Stomach (tissue), 19 donors: ENCODE measurements at places on chromosomes 1 and 21.

DNA sequence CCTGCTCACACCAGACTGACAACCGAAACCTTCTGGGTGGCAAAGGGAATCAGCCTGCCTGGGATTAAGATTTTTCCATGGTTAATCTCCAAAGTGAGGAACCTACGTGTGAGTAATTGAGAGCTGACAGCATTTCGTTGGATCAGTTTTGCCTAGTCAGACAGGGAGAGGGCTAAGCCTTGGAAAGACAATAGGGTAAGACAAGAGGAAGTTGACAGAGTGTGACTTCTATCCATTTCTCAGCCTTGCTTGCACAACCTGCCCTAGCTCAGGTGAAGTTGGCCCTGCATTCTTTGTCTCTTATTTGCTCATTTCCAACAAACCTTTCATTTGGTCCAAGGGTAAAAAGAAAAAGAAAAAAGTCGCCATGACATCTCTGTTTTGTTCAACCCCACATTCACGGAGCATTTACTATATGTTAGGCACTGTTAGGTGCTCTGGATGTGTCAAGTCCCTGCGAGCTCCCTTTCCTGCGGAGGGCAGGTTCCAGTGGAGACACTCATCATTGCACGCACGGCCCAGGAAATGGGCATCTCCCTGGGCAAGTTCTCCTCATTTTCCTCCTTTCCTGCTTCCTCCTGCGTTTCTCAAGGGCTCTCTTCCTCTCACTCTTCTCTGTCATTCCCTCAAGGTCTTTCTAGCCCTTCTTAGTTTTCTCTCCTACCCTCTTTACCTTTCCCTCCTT, 23.3 kb downstream of the KIRREL1 start:
- DNase-seq: no peak

- DNase-seq: peak; percentile 70
These were observed 75.2 kb upstream of the TEKT2 start for GRCh38 chr1:36008546-36009197.

DNA sequence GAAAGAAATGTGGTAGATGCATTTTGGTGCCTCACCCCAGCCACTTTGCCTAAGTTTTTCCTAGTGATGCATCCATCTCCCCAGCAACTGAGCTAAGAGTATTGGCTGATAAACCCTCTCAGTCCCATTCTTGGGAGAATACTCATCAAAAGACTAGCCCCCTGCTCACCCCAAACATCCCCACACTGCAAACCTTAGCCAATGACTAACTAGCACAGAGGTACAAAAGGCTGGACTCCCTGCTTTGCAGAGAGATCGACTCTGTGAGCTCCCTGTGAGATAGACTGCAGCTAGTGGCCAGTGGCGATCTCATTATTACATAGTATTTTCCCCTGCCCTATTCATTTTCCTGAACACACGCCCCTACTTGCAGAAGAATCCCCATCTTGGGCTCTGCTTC, 155.3 kb downstream of the HHIPL2 start:
- DNase-seq: no peak

DNA sequence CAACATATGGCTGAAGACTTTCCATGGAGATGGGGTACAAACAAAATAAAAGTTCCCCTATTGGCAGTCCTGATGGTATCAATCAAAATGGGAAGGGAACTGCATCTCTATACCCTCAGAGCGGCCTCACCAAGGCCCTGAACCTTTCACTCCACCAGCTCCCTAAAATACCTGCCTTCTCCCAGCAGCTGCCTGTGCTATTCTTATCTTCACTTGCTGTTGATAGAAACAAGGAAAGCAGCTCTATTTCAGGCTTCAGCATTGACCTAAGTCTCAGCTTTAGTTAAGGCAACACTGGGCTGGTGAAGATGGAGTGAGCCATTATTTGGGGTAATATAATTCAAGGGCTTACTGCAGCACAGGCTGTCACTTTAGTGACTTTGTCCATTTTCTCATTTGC, 21.7 kb upstream of the PIGC start:
- no peak for DNase-seq

GRCh38 chr1:88001460-88001859, 672.8 kb downstream of the LMO4 start:
- DNase-seq: no peak

DNA sequence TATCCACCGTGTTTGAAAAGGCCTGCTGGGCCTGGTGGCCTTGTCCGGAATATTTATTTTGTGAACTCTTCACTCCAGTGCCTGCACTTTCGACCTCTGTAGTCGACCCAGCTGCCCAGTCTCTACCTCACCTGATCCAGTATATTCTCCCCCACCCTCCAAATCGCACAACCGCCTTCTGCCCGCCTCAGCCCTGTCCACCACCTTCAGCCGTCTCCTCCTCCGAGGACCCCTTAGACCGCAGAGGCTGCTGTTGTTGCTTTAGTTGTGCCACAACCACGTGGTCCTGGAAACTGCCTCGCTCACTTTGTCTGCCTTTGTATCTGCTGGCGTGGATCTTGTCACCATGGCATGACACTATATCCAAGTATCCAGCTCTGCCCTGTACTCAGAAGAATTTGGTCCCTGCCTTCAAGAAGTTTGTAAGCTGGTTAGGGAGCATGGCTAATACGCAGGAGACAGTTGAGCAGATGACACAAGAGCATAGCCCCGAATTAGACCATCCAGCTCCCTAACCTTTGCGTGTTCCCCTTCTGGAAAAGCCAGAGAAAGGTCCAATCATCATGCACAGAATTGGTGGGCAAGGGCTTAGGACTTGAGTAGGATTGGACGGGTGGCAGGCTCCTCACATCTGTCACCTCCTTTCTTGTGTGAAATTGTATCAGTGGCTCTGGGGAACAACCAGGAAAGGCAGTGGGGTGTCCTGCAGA, 1.5 kb downstream of the PHGDH start:
- DNase-seq: no peak

DNA sequence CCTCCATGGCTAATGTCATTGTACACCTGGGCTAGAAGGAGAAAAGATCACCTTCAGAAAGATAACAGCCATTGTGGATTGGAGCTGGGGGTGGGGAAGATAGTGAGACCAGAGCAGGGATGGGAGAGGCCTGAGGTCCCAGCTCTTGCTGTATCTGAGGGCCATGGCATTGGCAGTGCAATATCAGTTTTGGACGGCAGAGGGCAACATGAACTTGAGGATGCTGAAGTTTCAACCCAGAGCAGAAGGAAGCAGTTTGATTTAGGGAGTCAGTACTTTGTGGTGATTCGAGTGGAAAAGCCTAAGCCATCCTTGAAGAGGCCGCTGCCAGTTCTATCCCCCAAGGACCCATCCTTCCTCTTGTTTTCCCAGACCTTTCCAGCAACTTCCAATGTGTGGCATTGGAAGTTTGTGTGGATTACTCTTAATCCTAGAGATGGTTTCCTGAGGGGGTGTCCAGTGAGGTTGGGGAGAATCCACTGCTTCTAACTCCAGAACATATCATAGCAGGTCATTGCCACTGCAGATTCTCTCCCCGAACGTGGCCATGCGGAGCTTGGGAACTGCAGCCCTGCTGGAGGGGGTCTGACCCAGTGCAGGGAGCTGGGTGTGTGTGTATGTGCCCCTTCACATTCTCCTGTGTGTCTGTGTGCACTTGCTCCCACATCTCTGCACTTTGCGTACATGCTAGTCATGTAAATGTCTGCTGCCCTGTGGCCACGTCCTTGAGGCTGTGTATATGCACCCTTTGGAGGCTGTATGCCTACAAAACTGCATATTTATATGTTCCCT, 24.1 kb downstream of the SLC26A9 start:
- peak; percentile 85 for DNase-seq

DNA sequence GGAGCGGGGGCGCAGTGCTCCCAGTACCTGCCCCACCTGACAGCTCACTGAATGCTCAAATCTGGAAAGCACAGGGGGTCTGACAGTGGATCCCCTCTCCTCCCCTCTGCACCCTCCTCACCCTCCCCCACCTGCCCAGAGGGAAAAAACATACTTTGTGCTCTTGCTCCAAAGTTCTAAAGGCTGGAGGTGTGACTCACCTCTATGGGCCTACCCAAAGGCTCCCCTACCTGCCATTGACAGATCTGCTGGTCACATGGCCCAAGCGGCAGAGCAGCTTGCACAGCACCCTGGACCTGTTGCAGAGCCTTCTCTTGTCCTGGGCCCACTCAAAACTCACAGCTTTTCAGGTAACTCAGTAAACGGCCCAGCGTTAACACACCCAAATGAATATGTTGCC, 55.7 kb downstream of the ADSS2 start:
- DNase-seq: no peak

DNA sequence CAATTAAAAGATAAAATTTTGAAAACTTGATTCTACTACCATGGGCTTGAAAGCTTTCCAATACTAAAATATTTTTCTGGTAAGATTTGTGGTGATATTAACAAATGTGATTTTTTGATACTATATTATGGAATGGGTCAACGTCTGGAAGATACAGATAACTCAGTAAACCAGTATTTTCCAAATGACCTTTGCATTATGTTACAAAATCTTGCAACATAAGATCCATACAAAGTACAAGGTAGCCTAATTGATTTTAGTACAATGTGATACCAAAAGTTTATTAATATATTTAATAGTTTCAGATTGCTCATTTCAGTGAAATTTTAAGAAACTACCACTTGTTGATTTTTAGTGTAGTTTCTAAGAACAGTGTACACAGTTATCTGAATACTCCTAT, 236.2 kb downstream of the KIF26B start:
- no peak for DNase-seq

- DNase-seq: no peak
These were observed 237.5 kb upstream of the POGK start for GRCh38 chr1:166601650-166602278.

- peak; percentile 61 for DNase-seq
These were observed 7.3 kb upstream of the LRRC71 start for GRCh38 chr1:156912861-156913808.

GRCh38 chr1:168887381-168887780, 158.4 kb upstream of the DPT start:
- DNase-seq: no peak

- no peak for DNase-seq
These were observed 11.5 kb downstream of the TMPRSS3 start for GRCh38 chr21:42384156-42384945.

DNA sequence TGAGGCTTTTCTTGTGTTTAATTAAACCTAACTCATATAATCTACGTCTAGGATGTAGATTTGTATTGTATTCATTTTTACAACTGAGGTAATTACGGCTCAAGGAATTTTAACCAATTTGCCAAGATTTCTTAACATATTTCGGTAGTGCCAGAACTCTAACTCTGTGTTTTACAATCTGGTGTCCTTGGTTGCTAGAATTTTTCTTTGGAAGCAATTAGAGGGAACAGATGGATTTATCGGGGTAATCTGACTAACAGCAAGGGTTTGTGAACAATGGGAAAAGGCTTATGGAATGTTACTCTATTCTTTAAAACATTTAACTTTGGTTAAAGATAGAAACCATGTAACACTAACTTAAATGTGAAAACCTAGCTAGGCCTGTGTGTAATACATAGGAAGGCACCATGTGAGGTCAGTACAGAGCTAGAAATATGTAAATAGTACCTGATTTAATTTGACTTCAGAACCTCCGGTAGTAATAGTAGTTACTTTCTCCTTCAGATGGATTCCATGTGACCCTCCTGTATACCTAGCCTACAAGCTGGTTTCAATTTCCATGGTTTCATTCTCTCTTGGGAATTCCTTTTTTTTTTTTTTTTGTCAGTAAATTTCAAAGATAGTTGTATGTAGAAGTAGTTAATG, 1.2 kb downstream of the MTF2 start:
- peak; percentile 85 for DNase-seq

DNA sequence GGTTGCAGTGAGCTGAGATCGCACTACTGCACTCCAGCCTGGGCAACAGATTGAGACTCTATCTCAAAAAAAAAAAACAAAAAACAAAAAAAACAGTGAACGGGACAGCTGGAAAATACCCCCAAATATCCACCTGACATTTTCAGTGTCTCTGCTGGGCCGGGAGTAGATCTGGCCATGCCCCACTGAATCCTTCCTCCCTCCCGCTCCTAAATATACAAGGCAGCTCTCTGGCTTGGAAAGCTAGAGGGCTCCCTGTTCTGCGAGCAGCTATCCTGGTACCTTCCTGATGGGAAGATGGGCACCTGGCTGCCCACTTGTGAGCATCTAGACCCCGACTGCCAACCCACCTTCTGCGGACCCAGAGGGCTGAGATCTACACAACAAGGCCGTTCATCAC, 21.4 kb downstream of the SPSB1 start:
- no peak for DNase-seq

- DNase-seq: peak; percentile 30
These were observed 261.1 kb downstream of the CAMTA1 start for GRCh38 chr1:7046314-7046713.

GRCh38 chr1:43590388-43590925, 59.5 kb upstream of the KDM4A start:
- no peak for DNase-seq

DNA sequence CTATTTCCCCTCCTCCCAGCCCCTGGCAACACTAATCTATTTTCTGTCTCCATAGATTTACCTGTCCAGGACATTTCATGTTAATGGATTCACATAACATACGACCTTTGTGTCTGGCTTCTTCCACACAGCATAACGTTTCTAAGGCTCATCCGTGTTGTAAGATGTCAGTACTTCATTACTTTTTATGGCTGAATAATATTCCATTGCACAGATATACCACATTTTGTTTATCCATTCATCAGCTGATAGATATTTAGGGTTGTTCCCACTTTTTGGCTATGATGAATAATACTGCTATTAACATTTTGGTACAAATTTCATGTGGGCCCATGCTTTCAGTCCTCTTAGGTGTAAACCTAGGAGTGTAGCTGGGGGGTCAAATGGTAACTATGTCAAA, 38.2 kb downstream of the GLIS1 start:
- no peak for DNase-seq

GRCh38 chr21:15285556-15285955, 220.8 kb upstream of the NRIP1 start:
- DNase-seq: no peak

DNA sequence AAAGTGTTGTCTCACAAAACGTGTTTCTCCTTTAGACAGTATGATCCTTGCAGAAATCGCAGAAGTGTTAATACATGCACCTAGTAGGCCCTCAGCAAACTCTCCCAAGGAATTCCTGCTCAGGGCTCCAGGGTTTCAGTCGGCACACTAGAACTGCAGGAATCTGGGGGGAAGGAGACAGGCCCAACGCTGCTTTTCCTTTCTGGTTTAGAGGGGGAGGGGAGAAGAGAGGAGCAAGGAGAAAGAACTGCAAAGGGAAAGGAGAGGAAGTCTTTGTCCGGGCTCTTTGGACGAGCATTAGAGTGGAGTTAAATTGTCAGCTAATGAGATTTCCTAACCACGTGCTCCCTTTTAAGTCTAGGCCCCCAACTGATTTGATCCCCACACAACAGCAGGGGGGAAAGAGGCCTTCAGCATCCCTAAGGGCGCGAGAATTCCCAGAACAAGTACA, 103.7 kb upstream of the SOD1 start:
- DNase-seq: no peak
